ENCODE measurements at places on chromosomes 2 and 18.

GRCh38 chr18:57434536-57435494 lies at the start of gene ONECUT2:
TSS of gene ONECUT2 (plus strand) at chr18:57435374. CDS start at chr18:57435717, 343 bp downstream.
- DNase-seq: peak; percentile 95

DNA sequence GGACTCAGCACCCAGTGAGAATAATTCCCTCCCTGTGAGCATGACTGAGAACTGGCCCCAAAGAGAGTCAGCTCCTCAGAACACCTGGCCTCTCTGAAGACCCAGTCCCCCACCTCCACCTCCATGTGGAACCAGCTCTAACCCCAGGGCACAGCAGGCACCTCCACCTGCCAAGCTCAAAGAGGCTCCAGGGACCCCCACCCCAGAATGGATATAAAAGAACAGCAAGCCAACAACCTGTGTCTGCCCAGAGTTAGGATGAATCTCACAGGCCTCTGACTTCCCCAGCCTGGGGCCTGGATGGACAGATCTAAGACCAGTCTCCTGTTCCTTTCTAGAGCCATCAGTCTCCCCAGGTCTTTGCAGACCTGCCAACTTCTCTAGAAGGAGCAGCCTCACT lies 498.5 kb downstream of the EIPR1 start:
- no peak for DNase-seq

GRCh38 chr2:8196316-8196715 lies 485.5 kb upstream of the ID2 start:
- no peak for DNase-seq

DNA sequence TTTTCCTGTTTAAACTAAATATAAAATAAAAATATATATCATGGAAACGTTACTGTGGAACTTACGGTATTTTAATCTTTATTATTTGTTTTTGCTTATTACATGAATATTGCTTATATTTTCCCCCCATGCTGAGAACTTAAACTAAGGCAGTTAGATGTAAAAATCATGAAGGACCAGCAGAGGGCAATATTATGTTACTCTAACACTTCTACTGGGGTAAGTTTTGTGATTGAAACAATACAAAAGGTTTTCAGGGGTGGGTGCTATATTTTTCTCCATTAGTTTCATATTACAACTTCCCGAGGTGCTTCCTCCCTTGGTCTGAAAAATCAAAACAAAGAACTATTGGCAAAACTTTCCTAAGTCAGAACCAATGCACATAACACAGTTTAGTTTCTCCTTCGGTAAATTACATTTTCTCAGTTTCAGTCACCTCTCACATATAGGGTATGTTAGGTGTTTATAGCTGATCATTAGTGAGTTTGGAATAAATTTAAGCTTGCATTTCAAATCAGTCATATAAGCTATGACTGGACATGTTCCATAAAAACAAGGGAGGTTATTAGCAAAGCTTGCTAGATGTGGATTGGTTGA lies 54.8 kb downstream of the ZNF407 start:
- DNase-seq: peak; percentile 14

DNA sequence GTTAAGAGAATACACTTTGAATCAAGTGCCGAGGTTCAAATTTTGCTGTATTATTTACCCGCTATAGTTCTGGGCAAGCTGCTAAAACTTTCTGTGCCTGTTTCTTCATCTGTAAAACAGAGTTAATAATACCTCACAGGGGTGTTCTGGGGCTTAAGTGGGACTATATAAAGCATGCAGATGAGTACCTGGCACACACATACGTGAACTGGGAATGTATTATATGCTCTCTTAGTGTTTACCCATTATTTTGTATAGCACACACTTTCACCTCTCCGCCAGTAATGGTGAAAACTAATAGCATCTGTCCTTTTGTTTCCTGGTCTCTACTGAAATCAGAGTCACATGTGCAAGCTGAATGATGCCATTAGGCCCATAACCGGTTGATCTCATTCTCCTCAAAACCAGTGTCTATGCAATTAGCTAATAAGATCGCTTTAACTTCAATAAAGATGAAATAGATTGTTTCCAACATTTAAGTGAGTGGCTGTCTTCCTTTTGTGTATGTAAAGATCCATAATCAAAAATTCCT lies 3.8 kb upstream of the CDKL4 start:
- DNase-seq: no peak

DNA sequence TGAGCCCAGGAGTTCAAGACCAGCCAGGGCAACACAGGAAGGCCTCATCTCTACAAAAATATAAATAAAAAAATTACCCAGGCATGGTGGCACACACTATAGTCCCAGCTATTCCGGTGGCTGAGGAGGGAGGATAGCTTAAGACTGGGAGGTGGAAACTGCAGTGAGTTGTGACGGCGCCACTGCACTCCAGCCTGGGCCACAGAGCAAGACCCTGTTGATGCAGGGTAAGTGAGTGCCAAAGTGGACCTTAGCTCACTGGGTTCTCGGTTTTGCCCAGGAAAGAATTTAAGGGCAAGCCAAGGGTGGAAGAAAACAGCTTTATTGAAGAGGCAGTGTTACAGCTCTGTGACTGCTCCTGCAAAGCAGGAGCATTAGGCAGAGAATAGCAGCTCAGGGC lies 6.9 kb upstream of the ERICH2 start:
- no peak for DNase-seq

- DNase-seq: no peak
Observed at GRCh38 chr2:134540990-134541389, 177.8 kb downstream of the TMEM163 start.

GRCh38 chr2:27901234-27901633 lies 10.7 kb downstream of the BABAM2 start:
- DNase-seq: no peak

- no peak for DNase-seq
Observed at GRCh38 chr2:113255140-113256070, 23.3 kb downstream of the PAX8 start.

GRCh38 chr2:18883616-18884456 lies 294.5 kb upstream of the NT5C1B start:
- DNase-seq: peak; percentile 14

GRCh38 chr2:227411320-227411989 lies 23.7 kb upstream of the SCYGR1 start:
- DNase-seq: peak; percentile 47

DNA sequence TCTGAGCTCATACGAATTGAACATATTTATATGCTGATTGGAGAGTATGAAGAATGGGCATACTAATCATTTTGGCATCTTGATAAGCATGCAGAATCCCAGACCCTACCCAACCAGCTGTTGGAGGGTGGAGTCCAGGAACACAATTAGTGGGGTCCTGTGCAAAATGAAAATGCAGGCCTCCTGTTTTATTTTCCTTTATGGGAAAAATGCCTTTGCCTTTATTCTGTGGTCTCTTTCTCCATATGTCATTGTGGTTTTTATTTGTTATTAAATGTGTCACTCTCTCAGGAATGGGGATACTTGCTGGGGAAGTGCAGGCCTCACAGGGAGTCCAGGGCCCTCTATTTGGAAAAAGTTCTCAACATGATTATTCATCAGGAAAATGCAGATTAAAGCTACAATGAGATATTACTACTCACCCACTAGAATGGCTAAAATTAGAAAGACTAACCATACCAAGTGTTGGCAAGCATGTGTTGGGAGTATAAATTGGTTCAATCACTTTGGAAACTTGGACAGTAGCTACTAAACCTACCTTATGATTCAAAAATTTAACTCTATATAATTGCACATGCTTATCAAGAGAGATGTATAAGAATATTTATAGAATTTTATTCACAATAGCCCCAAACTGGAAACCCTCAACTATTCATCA lies 223.1 kb upstream of the FBXO11 start:
- DNase-seq: no peak

- no peak for DNase-seq
Observed at GRCh38 chr2:48414980-48415835, 114.7 kb upstream of the STON1 start.

GRCh38 chr2:137261881-137262585 lies 496.7 kb downstream of the THSD7B start:
- DNase-seq: no peak

- DNase-seq: no peak
Observed at GRCh38 chr18:55830544-55830943, 242.6 kb upstream of the TCF4 start.

- no peak for DNase-seq
Observed at GRCh38 chr2:96287273-96287856, 18.0 kb downstream of the SNRNP200 start.

GRCh38 chr2:42675815-42676214 lies 88.1 kb downstream of the OXER1 start:
- DNase-seq: no peak

DNA sequence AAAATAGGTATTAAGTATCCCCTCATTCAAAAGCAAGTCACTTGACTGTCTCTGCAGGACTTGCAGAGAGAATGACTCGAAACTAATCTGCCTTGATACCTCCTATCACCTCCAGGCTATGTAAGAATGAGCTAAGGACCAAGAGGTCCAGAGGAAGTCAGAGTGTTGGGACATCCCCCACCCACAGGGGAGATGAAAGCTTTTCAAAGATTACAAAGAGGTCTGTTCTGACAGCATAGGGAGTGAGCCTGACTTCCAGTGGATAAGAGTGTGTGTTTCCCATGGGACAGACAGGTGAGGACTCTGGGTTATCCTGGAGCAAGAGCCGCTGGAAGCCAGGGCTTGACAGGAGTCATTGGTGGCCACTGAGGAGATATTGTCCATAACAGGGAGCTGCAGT lies 85.0 kb upstream of the TACR1 start:
- no peak for DNase-seq

DNA sequence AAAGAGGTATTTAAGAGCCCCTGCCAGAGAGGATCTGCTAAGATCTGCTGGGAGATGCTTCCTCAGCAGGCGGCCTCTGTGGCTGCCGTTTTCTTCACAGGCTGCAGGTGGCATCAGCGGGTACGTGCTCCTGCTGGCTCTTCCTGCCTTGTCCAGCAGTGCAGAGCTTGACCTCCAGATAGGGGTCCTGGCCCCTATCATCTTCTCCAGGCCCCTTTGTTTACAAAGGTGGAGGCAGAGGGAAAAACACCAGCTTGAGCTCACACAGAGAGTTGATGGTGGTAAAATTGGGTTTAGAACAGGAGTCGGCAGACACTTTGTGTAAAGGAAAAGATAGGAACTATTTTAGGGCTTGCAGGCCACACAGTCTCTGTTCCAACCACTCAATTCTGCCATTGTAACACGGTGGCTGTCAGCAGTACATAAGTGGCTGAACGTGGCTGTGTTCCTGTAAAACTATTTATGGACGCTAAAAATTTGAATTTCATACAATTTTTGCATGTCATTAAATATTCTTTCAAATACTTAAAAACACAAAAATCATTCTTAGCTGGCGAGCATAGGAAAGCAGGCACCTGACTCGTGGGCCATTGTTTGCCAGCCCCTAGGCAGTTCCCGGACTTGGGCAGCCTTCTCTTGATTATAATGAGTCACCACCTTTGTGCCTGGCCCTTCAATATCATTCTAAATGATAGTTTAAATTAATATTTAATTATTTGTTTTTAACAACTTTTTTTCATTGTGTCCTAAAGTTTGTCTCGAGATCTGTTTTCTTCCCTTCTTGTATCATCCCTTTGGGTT lies 98.2 kb upstream of the B3GNT7 start:
- DNase-seq: peak; percentile 80

DNA sequence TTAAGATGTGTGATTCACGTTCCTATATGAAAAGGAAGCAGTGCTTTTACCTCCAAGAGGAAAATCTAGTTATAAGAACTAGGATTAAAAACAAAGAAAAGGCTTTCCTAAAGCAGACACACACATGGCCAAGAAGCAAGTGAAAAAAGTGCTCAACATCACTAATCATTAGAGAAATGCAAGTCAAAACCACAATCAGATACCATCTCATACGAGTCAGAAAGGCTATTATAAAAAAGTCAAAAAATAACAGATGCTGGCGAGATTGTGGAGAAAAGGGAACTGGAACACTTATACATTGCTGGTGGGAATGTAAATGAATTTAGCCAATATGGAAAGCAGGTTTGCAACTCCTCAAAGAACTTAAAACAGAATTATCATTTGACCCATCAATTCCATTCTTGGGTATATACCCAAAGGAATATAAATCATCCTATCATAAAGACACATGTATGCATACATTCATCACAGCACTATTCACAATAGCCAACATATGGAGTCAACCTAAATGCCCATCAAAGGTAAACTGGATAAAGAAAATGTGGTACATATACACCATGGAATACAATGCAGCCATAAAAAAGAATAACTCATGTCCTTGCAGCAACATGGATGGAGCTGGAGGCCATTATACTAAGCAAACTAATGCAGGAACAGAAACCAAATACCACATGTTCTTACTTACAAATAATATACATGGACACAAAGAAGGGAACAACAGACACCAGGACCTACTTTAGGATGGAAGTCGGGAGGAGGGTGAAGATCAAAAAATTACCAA lies 285.3 kb downstream of the RAD51AP2 start:
- DNase-seq: no peak

- DNase-seq: no peak
Observed at GRCh38 chr2:187313831-187314230, 134.2 kb downstream of the CALCRL start.

- DNase-seq: peak; percentile 83
Observed at GRCh38 chr18:12656938-12657683, 796 bp downstream of the SPIRE1 start.

DNA sequence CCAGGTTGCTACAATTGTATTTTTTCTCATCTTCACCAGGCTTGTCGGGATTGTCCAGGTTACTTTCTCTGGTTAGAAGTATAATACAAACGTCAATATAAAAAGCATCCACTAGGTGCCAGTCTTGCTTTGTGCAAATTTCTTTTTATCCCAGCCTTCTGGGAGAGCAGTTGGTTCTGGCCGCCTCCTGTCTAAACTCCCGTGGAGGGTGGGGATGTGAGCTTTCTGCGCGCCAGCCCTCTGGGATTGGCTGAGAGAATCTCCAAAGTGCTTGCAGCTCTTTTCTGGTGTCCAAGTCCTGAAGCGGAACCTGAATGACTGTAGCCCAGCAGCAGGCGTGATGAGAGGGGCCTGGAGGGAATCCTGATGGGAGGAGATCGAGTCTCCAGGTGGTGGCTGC lies 22.4 kb upstream of the TOGARAM2 start:
- DNase-seq: peak; percentile 76

DNA sequence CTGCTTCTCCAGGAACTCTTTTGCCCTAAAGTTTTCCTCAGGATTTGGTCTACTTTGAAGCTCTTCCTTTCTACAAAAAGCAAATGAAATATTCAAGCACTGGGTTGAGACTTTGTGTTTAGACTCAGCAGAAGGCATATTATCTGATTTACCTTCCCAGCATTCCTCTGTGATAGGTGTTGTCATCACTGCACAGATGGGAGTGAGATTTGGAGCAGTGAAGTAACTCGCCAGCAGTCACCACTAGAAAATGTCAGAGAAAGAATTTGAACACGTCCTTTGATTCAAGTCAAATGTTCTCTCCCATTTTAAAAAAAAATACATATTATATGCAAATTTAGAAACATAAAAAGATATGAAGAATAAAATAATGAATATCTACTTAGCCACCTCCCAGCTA lies 112.2 kb downstream of the DNAH6 start:
- no peak for DNase-seq

GRCh38 chr2:112181571-112182290 lies 43.5 kb downstream of the FBLN7 start:
- DNase-seq: no peak

DNA sequence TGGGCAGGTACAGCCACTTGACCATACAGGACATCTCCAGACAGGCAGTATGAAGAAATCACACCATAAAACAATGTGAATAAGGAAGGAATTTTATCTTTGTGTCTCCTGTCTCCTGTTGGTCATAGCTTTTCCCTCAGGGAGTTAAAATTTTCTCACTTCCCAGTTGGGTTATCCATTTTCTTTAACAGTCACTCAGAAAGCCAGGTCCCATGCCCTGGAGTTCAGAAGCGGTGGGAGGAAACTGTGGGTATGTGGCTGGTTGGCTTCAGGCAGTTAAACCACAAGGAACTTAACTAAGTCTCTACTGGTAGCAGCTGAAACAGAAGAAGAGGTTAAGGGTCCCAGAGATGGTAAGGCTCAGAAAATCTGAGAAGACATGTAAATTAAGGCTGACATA lies 6.5 kb upstream of the SMAD2 start:
- no peak for DNase-seq

All from urothelium cell line (cell line).